Stimulated activated CD8-positive, alpha-beta memory T cell treated with anti-CD3 and anti-CD28 coated beads, Interleukin-4, amount 100 ng/mL, for 48 hours (primary cell): ENCODE measurements at places on chromosomes 6 and 20.

DNA sequence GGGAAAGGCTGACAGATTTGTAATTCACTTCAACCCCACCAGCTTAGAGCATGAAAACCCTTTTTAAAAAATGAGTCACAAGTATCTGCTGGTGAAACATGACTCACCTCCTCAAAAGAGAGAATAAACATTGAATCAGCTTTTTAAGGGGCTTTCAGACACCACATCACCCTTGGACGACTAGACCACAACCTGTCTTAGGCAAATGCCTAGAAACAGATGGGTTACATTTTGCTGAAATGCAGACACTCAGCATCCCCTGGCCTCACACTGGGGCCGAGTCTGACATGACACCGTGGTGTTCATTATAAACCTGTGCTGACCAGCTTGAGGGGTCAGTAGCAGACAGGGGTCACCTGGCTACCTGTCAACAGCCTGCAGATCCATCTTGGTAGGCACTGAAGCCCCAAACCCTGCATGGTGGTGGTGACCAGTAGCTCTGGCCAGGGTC, 175.3 kb upstream of the CST7 start:
- DNase-seq = peak; percentile 38

- no peak for DNase-seq
These were observed 26.8 kb upstream of the MRGBP start for GRCh38 chr20:62769346-62770071.

DNA sequence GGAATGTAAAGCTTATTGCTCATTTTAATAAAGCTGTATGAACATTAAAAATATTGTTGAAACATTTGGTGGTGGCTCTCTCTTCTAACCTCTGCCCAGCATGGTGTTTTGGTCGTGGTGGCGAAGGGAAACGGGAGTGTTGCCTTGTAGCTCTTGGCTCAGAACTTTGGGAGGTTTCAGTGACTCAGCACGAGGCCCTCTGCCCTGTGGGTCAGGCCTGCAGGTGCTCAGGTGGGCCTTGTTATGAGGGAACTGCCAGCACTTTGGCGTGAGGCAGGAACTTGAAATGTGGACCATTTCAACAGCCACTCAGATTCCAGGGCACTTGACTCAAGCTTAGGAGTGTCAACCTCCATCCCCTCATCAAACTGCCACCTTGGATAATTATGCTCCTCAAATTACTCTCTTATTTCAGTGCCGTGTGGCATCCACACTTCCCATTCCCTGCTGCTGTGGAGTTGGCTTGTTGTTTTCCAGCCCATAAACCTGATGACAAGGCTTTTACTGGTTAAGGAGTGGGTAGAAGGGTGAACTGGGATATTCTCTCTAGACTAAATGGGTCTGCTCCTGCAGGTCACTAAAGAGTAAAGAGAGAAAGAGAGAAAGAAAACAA, 36.3 kb downstream of the PRDM1 start:
- DNase-seq = no peak

DNA sequence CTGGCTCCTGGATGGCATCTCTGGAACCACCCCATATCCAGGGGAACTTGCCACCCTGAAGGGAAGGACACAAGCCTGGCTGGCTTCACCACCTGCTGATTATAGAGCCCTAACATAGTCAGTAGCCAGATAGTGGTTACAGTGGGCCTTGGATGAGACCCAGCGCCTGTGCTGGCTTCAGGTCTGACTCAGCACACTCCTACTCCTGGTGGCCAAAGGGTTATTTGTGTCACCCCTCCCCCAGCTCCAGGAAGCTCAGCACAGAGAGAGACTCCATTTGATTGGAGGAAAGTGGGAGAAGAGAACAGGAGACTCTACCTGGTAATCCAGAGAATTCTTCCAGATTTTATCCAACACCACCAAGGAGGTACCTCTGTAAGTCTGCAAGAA, 12.8 kb downstream of the SNX14 start:
- no peak for DNase-seq

DNA sequence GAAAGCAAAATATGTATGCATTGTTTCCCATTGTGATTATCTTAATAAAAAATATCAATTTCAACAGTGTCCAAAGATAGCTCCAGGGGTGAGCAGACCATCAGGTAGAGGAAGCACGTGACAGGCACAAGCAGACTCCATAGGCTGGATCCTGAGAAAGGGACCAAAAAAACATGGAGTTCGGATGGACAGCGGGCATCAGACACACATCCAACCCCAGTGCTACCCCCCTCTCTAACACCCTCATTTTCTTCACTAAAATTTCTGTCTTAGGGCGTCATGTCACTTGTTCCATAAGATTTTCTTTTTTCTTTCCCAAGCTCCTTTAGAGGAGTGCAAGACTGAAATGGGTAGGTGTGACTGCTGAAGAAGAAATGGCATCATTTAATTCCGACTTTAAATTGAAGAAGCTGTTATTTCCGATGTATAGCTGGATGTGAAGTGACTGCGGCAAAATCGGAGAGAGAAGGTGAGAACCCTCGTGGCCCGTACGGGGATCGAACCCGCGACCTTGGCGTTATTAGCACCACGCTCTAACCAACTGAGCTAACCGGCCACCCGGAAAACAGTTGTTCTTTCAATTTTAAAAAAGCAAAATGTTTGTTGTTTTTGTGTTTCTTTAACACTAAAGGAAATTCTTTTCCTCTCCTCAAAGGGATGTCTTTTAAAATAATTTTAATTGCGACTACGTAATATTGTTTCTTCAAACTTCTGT, 10.3 kb upstream of the PRSS16 start:
- peak; percentile 83 for DNase-seq

DNA sequence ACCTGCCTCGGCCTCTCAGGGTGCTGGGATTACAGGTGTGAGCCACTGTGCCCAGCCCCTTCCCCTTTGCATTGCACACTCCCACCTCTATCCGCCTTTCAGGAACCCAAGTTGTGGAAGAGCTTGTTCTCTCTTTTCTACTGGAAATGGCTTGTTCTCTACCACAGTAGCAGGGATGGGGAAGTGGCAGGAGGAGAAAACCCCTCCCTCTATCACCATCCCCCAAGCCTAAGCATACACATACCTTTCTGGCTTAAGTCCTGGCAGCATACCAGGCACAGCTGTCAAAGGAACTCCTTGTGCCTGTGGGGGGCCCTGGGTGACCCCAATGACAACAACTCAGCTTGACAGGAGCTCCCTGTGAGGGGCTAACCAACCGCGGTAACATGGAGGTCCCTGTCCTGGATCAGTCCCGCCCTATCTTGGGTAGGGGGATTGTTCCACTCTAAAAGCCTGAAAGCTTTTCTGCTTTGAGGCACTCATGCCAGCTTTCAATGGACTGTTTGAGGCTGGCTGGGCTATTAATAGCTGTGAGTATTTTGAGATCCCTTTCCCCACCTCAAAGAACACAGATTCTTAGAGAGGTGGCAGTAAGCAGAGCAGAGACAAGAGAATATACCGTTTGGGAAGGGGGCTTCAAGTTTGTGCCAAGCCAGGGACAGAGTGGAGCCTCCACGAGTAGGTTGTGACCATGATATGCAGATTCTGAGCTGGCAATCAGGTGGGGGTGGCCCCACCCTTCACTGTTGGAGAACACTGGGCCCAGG, 2.3 kb downstream of the KLHDC3 start:
- no peak for DNase-seq

GRCh38 chr6:12504325-12504966, 212.1 kb upstream of the PHACTR1 start:
- no peak for DNase-seq

GRCh38 chr6:41405941-41406727, 70.7 kb downstream of the NCR2 start:
- DNase-seq = no peak

DNA sequence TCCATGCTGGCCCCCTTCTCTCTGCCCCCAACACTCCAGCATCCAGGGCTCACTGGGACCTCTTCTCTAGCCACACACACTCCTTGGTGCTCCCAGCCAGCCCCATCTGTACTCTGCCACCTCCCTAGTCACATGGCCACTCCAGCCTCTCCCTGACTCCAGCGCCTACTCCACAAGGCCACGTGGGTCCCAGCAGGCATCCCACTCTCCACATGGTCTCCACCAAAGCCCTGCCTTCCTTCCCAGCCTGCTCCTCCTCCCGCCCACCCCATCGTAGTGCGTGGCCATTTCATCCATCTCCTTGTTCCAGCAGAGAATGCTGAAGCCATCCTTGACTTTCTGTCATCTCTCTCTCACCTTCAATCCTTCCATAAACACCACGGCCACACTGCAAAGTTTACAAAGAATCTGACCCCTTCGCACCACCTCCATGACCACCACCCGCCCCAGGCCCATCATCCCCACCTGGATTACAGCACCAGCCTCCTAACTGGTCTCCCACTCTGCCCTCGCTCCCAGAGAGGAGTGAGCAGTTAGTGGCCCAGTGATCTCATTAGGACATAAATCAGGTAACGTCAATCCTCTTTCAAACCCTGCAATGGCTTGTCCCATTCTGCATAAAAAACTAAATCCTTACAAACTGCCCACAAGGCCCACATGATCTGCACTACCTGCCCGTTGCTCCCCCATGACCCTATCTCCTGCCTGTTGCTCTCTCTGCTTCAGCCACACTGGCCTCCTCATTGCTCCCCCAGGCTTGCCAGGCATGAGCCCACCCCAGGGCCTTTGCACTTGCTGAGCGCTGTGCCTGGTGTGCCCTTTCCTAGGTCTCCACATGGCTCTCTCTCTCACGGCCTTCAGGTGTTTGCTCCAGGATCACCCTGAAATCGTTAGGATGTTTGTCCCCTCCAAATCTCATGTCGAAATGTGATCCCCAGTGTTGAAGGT, 96.2 kb downstream of the GRM4 start:
- no peak for DNase-seq

DNA sequence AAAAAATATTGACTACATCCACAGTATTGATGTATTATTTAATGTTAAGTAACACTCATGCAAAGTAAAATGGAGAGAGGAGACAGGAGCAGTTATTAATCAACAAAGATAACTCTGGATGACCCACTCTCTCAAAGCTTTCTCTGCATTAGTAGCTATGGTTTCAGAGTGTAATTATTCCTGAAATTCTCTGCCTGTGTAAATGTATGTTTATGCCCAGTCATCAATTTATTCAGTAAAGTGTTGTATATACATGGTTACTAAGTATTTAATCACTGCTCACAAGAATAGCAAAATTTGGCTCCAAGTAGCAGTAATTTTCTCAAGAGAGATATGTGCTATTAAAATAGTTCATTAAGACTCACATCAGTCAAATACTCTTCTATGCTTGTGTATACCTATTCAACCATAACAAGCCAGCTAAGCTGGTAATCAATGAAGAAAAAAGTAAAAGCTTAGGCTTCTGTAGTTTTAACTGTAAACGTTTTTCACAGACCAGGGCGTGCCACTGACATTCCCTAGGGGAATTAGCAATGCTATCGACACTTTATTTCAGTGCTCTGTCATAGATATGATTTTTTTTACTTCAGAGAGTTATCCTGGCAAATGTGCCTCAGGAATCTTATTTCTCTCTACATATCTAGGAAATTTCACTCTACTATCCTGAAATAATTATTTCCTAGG, 54.0 kb upstream of the RAB32 start:
- DNase-seq = no peak

DNA sequence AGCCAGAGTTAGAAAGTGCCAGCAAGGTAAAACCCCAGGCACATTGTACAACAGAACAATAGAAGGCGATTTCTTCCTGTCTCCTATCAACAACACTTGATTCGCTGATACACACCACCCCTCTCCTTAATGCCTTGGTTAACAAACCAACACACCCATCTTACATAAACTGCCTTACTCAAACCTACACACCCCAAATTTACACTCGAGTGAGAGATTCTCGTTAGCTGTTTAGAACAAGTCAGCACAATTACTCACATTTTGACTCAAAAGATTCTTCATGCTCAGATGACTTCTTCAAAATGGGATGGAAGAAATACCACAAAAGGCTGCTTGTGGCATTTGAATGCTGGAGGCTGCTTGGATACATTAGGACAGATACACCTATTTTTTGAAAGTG, 80.0 kb upstream of the FOXQ1 start:
- DNase-seq = no peak

- no peak for DNase-seq
These were observed 31.7 kb downstream of the LATS1 start for GRCh38 chr6:149686230-149686629.

DNA sequence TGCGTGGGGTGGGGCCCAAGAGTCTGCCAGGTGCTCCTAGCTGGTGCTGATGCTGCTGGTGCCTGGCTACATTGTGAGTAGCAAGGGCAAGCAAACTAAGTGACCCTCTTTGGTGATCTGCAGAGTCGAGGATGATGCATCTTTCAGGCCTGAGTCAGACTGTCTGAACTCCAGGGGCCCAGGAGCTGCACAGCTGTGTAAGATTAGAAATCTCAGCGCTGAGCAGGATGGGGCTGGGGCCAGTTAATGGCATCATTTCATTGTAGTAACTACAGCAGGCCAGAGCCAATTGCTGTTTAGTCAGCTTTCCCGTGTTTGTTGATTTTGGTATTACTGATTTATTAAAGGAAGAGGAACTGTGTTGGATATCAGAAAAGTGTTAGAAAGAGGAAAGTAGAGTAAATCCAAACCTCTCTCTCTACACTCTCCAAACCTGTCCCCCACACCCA, 365.2 kb downstream of the PAX1 start:
- no peak for DNase-seq

- no peak for DNase-seq
These were observed 505.0 kb downstream of the BMP2 start for GRCh38 chr20:7272512-7272911.

- no peak for DNase-seq
These were observed 319.5 kb downstream of the CBLN4 start for GRCh38 chr20:55685841-55686240.

GRCh38 chr6:122645256-122645655, 35.1 kb downstream of the PKIB start:
- DNase-seq = no peak
